ENCODE measurements at places on chromosomes 6 and 20.
A peak's percentile ranks its signal among the peaks of the same experiment; 100 is the strongest.

DNA sequence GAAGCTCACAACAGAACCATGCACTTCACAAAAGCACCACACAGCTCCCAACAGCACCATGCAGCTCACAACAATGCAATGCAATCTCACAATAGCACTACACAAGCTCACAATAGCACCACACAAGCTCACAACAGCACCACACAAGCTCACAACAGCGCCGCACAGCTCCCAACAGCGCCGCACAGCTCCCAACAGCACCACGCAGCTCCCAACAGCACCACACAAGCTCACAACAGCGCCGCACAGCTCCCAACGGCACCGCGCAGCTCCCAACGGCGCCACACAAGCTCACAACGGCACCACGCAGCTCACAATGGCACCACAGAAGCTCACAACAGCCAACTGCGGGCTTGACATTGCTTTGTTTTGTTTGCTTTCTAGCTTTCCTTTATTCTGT is 198.1 kb downstream of the DLL1 start:
- DNase-seq: no peak

GRCh38 chr20:3128275-3128984 is 31.2 kb downstream of the FASTKD5 start:
- no peak for DNase-seq

DNA sequence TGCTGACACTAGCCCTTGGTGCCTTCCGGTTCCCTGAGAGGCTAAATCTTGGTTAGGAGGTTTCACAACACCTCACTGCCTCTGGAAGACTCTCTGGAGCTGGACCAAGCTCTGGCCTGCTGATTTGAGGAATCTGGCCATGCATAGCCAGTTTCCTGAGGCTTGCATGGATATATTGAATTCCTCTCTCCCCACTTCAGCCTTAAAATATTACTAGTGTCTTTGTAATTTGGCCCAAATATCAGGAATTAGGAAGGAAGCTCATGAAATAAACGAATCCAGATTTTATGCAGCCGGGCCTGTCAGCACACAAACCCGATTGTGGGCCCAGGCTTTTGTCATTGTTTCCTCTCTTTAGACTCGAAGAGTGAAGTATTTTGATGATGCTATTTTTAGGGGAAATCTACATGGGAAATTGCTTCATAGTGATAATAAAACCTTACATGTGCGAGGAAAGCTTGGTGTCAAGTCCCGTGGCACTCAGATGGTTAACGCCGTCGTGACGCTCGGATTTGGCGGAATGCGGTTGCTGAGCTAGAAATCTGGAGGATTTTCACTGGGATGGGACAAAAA is 144.4 kb downstream of the PHACTR3 start:
- no peak for DNase-seq

GRCh38 chr20:38935285-38935684 is 9.1 kb downstream of the FAM83D start:
- no peak for DNase-seq

DNA sequence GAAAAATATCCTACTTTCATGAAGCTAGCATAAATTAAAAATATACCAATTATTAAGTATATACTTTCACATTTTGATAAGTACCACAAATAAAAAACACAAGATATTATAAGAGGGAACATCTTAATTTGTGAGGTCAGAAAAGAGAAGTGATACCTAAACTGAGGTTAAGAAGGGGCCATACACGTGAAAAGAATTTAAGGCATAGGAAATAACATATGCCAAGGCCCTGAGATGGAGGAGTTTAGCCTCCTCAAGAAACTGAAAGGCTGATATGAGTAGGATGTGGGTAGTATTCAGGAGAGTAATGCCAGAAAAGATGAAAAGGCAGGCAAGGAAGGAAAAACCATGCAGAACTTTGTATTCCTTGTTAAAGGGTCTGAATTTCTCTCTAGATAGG is 116.6 kb upstream of the HTR1E start:
- no peak for DNase-seq

DNA sequence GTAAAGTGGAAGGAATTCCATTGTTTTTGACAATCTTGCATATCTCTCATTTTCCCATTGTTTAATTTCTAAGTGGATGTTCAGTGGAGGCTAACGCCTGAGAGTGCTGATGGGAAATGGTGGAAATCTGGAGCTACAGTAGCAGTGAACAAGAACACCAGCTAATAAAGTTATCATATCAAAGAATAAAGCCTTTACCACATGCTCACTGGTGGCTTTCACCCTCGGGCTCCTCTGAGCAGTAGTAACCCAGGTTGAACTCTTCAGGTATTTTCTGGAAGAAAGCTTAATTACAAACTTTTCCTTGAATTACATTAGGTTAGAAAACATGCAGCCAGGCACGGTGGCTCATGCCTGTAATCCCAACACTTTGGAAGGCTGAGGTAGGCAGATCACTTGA is 10.4 kb upstream of the ACAT2 start:
- no peak for DNase-seq

- no peak for DNase-seq
Measured at GRCh38 chr6:2583459-2583858, 167.3 kb downstream of the MYLK4 start.

GRCh38 chr20:363319-364078 is 16.6 kb downstream of the NRSN2 start:
- DNase-seq: no peak

DNA sequence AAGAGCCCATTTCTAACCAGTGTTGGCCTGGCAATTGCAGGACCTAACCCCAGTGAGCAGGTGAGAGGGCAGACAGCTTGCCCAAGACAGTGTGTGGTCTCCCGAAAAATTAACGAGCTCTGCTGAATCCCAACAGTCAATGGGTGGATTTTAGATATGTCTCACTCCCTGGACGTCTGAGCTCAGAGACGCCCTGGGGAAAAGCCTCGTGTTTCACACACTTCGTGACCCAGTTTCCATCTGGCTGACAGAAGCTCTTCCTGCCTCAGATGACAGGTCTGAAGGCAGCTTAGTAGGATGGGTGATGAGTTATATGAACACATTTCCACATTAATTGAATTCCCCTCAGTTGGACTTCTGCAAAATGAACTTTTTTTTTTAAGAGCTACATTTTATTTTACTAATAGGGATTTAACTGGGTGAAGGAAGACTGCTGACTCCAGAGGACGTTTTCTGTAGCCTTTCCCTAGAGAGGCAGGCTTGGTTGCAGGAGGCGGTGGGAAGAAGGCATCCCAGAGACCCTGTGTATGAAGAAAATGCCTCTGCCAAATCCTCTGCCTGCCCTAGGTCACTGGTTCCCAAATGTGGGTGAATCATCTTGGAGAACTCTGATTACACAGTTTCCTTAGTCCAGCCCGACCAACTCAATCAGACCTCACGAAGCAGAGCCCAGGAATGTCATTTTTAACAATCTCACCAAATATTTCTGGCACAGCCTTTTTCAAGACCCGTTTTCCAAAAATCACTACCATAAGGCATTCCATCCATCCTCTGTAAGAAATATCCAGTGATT is 71.7 kb upstream of the LY86 start:
- DNase-seq: no peak

DNA sequence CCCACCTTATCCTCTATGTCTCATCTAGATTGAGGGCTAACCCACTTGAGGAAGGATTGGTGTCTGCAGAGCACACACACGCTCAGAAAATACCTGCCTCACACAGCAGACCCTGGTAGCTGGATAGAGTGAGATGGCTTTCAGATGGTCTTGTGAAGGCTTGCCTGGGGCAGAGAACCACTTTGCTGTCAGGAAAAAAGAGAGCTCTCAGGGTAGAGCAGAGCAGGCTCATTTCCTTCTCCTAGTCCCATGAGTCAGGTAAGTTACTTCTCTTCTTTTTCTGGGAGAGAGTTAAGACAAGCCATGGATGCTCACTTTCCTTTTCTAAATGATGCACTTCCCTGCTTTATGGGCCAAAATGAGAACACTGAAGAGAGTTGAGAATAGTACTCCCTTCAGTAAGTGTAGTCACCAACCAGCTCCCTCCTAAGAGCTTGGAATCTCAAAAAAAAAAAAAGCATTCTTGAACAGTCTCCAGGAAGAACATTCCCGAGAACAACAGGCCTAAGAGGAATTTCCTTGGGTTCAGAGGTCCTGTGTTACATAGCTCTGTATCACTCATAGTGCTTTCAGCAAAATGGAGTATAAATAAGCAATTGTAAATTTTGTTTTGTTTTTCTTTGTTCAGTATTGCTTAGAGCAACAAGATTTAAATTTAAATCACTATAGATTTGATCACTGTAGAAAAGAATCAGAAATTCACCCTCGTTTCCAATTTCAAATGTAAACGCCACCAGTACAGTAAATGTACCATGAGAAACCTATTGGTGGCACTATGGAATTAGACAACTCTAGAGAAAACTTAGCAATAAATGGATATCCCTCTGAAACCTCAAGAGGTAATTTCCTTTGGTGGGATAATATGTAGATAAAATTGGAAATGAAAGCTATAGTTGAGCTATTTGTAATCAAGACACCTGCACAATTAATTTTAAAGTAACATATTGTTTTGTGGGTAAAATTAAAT is 530.3 kb downstream of the RFPL4B start:
- DNase-seq: no peak

DNA sequence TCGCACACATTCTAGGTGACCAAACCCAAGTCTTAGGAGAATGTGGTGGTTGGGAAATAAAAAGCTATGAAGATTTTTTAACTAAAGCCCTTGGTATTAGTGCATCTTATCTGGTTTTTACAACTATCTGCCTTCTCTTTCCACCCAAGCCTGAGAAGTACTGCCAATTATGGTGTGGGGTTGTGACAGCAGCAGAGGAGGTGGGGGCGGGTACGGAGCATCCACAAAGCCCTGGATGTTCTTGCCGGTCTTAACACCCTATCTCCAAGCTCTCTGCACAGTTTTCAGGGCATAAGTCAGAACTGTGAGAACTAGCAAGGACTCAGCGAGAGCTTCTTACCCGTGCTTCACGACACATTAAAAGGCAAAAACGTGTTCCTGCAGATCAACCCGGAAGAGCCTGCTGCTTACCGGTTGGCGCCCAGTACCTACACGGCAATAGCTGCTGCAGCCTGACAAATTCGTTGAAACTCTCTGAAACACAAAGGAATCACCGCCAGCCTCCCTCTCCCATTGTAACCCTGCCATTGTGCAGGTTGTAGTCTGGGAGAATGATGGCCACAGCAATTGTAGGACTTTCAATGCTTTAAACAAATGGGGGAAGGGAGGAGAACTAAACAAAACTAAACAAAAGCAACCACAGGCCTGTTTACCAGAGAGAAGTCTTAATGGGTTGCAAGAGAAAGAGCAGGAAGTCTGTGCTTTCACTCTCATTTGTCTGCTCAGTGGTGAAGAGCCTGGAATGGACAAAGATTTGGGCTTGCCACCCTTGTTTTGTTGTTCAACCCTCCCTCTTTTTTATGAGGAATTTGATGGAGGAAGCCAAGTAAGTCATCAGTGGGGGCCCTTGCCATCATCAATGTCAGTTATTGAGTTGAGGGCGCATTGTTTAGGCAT is 461.0 kb upstream of the JARID2 start:
- no peak for DNase-seq

- DNase-seq: no peak
Measured at GRCh38 chr6:144215402-144215931, 65.2 kb downstream of the STX11 start.

- no peak for DNase-seq
Measured at GRCh38 chr6:82836022-82836575, 229.5 kb downstream of the UBE3D start.

GRCh38 chr6:143581835-143582480 is 70.4 kb upstream of the FUCA2 start:
- no peak for DNase-seq

DNA sequence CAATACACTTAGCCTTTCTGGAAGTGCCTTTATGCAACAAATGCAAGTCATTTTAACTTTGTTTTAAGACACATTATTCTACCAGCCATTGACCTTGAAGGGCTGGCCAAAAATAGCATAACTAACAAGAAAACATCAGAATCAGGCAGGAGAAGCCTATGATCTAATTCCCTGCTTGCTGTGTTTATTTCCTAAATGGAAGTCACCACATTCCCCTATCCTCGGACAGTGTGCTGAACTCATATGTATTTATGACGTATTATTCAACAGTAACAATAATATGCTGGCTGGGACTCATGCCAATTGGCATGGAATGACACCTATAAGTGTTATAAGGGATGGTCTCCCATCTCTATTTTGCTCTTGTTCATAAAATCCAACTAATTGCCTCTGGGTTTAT is 140.7 kb downstream of the MAP3K7 start:
- no peak for DNase-seq

DNA sequence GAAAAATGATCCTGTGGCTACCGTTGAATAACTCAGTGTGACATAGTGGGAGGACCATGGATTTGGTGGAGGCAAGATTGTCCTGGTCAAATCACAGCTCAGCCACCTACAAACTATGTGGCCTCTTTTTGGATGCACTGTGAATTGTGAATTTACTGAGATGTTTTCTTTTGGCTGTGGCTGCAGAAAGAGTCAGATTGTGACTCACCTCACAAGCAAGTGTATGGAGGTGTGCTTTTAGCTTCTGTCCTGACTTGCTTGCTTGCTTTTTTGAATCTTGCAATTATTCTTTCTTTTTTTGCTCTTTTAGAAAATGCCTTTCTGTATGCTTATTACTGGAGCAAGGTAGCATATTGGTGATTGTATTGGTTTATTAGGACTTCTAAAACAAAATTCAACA is 122.9 kb upstream of the FOXO3 start:
- no peak for DNase-seq

GRCh38 chr6:9487128-9487527 is 927.7 kb downstream of the TFAP2A start:
- no peak for DNase-seq

GRCh38 chr6:55176958-55177357 is 2.6 kb downstream of the HCRTR2 start:
- DNase-seq: no peak

- DNase-seq: no peak
Measured at GRCh38 chr6:5904532-5904931, 102.2 kb downstream of the NRN1 start.

- DNase-seq: peak; percentile 64
Measured at GRCh38 chr6:37516076-37516919, 16.6 kb upstream of the CCDC167 start.

DNA sequence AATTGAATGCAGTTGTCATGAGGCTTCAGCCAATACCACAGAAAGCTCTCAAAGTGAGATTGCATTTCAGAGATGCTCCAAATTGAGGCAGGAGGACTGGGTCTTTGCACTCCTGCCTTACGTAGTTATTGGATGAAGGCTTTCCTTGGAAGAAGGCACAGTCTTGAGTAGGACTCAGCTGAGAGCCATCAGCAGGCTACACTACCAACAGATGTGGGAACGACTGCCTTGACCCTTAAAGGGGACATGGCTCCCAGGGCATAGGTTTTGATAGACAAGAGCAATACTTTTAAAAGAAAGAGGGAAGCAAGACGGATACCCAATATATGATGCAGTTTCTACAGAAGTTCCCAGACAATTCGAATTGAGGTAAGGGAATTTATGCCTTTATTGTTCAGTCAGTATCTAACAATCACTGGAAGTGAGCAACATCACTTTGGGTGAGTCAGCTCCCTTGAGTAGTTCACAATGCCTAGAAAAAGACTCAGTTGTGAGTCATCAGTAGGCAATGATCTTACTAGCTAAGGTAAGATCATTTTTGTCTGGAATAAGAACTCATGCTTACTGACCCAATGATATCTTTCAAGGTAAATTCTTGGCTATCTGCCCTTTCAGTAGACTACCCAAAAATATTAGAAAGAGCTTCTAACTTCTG is 390.8 kb downstream of the GJA1 start:
- DNase-seq: no peak
